Activated CD4-positive, alpha-beta T cell treated with anti-CD3 and anti-CD28 coated beads, Interleukin-2, Interleukin-6, amounts not matched to agents 100 ng/mL and 50 ng/mL, durations not matched to agents 16 hours and 8 hours (primary cell): ENCODE measurements at places on chromosomes 7 and 10.
A peak's percentile ranks its signal among the peaks of the same experiment; 100 is the strongest.

GRCh38 chr7:93432130-93432529 lies 142.4 kb downstream of the CALCR start:
- no peak for DNase-seq

DNA sequence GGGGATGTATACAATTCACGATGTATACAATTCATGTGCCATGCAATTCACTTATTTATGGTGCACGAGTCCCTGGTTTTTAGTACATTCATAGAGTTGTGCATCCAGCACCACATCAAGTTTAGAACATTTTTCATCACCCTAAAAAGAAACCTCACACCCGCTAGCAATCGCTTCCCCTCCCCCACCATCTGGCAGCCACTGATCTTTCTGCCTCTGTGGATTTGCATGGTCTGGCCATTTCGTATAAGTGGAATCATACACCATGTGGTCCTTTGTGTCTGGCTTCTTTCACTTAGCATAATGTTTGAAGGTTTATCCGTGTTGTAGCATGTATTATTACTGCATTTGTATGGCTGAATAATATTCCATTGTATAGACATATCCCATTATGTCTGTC lies 52.1 kb downstream of the PRF1 start:
- DNase-seq, result no peak

- DNase-seq, result no peak
Observed at GRCh38 chr10:34104829-34105572, 710.1 kb downstream of the PARD3 start.

GRCh38 chr7:23893176-23893941 lies 183.3 kb downstream of the STK31 start:
- peak; percentile 16 for DNase-seq

- no peak for DNase-seq
Observed at GRCh38 chr10:75788394-75789205, 357.2 kb downstream of the LRMDA start.

- no peak for DNase-seq
Observed at GRCh38 chr7:127119517-127119916, 133.2 kb downstream of the GRM8 start.

GRCh38 chr7:106772655-106773108 lies 92.4 kb upstream of the PIK3CG start:
- peak; percentile 51 for DNase-seq

DNA sequence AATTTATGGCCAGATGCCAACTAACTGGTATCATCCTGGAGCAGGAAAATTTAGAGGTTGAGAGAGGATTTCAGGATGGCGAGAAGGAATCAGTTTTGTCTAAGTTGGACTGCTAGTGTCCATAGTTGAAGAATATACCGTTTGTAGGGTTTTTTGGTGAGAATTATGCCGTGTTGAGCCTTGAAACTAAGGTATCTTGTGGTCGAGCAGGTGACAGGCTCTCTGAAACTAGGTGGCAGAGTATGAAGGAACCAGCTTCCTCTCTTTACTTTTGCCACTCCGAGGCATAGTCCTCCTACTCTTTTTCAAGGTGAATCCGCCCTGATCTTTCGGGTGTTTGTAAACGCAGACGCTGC lies 9.7 kb downstream of the MDFIC start:
- peak; percentile 76 for DNase-seq

DNA sequence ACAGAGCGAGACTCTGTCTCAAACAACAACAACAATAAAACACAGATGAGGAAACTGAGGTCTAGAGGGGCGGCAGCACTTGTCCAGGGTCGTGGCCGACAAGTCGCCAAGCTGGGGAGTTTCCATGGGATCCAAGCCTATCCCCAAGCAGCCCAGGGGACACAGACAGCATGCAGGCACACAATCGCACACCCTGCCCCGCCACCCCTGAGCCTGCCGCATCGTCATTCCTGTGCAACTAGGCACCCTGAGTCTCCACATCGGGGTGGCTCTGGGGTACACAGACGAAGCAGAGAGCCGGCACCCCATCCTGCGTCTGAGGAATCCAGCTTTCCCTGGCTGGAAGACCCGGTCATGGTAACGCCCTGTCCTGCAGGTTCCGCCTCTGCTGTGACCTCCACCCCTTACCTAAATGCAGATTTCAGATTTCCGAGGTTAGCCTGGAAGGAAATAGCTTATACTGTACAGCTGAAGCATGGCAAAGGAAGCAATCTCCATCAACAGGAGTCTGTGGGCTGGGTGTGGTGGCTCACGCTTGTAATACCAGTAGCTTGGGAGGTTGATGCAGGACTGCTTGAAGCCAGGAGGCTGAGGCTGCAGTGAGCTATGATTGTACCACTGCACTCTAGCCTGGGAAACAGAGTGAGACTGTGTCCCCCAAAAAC lies 136.1 kb upstream of the TNRC18 start:
- no peak for DNase-seq

- DNase-seq, result no peak
Observed at GRCh38 chr7:43531700-43532099, 51.2 kb upstream of the STK17A start.

- no peak for DNase-seq
Observed at GRCh38 chr10:28366994-28367393, 64.1 kb upstream of the MPP7 start.

- no peak for DNase-seq
Observed at GRCh38 chr7:124689931-124690330, 75.7 kb downstream of the GPR37 start.

- DNase-seq, result no peak
Observed at GRCh38 chr10:84262190-84262956, 17.5 kb downstream of the RGR start.

DNA sequence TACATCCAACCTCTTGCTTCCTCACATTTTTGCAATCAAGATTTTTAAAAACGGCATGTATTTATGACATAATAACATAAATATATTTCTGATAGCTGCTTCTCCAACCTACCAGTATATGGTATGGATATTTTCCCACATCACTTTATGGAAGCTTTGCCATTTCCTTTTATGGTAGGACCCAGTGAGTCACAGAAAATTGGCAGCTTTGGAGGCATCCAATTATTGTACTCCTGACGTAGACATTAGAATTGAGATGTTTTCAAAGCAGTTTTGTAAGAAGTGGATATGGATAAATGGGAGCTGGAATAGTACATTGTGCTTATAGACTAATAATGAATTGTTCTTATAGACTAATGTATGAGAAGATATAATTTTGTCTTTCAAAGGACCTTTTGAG lies 23.8 kb upstream of the BICC1 start:
- DNase-seq, result no peak

- no peak for DNase-seq
Observed at GRCh38 chr10:34838366-34838900, 23.3 kb upstream of the PARD3 start.

DNA sequence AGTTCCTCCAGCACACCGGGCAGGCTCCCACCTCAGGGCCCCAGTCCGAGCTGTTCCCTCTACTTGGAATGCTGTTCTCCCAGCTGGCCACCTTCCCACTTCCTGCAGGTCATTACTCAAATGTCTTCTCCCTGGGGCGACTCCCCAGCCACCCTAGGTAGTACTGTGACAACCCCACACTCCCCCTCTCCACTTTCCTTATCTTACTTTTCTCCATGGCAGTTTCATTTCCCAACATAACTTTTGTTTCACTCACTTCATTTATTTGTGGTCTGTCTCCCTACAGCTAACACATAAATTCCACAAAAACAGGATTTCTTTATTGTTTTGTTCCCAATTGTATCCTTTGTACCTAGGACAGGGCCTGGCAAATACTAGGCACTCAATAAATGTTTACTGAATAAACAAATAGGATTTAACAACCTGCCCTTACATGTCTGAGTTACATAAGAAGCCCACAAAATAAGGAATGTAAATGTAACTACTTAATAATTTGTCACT lies 76.5 kb downstream of the JAZF1 start:
- DNase-seq, result no peak

- DNase-seq, result no peak
Observed at GRCh38 chr10:59736749-59737148, 16.5 kb downstream of the MRLN start.

GRCh38 chr7:96548664-96549063 lies 161.0 kb downstream of the SEM1 start:
- no peak for DNase-seq

GRCh38 chr10:60943316-60944057 lies 498 bp downstream of the RHOBTB1 start:
- DNase-seq, result no peak

- no peak for DNase-seq
Observed at GRCh38 chr10:22851865-22852239, 76.0 kb upstream of the ARMC3 start.

DNA sequence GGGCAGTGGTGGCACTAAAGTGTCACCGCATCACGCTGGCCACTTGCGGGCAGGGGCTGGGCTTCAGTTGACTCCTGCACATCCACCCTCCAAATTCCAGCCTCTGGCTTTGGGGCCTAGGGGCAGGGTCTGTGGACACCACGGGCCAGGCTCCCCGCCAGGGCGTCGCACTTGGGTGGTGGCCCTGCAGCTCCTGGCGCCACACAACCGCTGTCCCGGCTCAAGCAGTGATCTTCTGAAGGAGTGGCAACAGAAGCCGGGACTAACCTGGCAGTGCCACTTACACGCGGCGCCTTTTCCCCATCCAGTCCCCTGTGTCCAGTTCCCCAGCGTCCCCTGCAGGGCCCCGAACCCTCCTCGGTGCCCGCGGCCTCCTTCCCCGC lies 134.3 kb upstream of the ZNF92 start:
- no peak for DNase-seq

DNA sequence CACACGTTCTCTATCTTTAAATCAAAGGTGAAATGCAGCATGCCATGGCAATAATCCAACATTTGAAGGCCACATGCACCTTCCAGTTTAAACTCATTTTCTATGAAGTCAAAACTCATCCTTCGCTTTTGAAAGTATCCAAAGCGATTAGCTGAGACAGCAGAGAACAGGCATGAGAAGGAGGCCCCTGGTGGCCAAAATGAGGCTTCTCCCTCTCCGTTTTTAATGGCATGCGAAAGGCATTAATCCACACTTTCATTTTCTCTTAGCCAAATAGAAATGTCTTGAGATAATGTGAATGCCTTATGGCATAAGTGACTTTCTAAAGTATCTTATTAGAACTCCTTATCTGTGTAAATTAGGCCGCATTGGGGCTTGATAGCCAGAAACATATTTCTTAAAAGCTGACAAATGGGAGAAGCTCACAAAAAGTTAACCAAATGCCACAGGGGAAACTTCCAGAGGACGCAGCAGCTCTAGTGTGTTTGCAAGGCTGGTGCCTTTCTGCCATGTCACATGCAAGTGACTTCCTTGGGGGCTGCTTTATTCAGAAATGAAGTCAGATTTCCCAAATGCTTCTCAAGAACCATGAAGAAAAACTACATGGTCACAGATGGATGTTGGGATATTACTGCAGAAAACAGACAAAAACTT lies 1189.6 kb downstream of the SORCS1 start:
- no peak for DNase-seq

GRCh38 chr7:27641581-27642230 lies 21.0 kb downstream of the HIBADH start:
- DNase-seq, result no peak

- no peak for DNase-seq
Observed at GRCh38 chr10:122387572-122387971, 13.1 kb downstream of the PLEKHA1 start.

DNA sequence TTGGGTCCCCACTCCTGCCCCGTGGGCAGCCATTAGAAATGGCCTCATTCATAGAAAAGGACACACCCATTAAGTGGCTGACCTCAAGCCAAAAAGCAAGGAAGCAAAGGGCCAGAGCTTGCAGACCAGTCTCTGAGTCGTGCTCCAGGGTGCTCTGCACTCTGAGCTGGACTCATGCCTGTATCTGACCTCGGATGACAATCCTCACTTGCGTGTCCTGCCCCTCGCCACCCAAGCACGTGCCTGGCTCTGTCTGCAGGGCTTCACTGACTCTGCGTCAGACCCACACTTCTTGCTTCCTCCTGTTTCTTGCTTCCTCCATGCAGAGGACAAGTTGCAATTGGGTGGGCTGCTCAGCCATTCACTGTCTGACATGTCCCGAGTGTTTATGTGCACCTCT lies 138.8 kb downstream of the OAT start:
- DNase-seq, result no peak

GRCh38 chr10:80137920-80138319 lies 5.4 kb downstream of the PLAC9 start:
- DNase-seq, result no peak

DNA sequence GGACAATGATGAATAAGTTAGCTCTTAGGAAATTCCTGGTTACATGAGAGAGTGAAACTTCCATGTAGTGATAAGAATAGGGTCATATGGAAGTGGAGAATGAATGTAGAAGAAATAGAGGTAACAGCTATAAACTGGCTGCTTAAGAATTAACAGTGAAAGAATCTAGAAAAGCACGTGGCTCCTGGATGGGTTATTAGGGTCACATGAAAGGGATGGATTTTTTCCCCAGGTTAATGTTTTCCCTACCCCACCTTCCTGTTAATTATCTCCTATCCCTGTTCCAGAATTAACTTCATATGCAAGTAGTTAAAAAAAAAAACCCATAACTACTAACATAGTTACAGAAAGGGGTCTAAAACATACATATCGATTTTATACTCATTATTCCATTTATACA lies 58.0 kb downstream of the ANKIB1 start:
- DNase-seq, result no peak

DNA sequence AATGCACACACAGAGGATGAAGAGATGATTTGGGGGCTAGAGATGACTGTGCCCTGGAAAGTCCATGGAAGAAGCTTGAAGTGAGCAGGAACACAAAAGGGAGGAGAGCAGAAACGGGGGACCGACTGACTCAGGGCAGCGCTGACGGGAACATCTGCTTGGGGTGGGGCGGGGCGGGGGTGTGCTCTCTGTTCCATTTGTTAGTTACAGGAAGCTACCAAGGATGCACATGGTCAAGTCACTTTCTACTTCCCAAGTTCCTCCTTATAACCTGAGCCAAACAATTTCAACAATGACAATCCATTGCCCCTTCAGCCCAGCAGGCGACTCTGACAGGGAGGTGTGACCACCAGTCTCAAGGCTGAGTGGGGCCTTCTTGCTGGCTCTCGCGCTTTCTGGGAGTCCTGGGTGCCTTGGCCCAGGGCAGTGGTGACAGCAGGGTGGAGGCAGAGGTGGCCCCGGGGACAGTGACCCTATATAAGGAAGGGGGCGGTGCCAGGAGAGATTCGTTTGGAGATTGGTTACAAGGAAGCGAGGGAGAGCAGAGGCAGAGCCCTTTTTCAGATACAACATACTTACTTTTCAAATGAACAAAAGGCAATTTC lies 39.6 kb downstream of the CLEC2L start:
- no peak for DNase-seq

GRCh38 chr7:148941598-148942275 lies 57.6 kb upstream of the EZH2 start:
- DNase-seq, result peak; percentile 82

- DNase-seq, result peak; percentile 87
Observed at GRCh38 chr7:94620703-94621118, 35.2 kb downstream of the SGCE start.

GRCh38 chr7:159022238-159022993 lies 122.3 kb downstream of the VIPR2 start:
- no peak for DNase-seq

DNA sequence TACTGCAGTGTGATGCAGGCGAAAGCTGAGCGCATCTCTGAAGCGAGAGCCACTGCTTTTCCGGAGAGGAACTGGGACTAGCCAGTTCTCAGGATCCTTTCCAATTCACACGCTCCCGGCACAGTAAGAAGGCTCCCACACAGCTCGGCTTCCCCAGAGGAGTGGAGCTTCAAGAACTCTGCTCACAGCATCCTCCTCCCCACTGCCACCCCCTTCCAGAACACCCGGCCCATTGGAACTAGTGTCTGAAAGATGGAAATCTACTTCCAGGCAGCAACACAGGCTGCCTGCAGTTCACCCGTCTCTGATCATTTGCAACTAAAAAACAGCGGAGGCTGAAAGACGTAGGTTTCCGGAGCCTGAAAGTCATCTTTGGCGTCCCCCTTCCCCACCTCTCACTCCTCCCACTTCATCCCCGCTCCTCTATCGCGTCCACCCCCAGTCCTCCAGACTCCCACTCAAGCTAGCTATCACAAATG lies at the start of gene DGKB:
TSS of gene DGKB (minus strand) at position 163 of the 479 bp plus-strand sequence.
- no peak for DNase-seq
